GM04504 (cell line): ENCODE measurements at places on chromosomes 2 and 18.

DNA sequence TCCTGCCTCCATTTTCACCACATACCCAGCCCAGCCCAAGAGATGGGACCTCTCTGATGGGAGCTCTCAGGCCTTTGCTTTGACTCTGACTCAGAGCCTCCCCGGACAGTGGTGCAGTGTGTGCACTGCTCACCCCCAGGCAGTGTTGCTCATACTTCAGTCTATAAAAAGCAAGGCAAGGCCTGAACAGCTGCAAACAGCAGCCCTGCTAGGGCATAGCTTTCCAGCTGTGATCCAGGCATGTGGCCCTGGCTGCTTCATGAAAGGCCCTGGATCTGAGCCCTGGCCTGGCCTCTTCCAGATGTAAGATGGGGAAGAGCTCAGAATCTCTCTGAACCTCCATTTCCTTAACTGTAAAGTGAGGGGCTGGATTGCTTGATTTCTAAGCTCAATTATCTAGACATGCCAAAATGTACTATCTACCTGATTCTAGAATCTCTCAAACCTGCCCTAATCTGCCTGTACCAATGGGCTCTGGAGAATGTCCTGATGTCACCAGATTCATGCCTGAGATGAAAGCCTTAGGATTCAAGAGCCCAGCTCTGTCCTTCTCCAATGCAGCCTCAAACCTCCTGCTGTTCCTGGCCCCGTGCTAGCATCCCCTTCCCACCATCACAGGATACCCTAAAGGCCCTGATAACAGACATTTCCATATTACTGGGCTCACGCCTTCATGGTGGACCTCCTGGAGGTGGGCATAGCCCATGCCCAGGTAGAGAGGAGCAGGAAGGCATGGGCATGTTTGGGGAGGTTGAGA is 206.9 kb downstream of the ARL4C start:
- DNase-seq = peak; percentile 43

DNA sequence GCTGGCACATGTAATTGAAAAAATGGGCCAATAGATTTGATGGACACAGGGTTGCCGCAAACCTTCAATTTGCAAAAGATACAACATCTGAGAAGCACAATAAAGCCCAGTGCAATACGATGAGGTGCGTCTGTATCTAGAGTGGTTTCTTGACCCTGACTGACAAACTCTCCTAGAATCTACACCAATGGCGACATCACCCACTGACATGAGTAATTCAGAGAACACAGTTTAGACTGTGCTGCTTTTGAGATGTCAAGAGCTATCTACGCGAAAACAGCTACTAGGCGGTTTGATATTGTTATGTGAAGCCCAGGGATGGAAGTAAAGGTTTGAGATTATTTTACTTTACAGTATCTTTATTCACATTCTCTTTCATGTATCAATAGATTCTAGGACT is 104.9 kb downstream of the EIPR1 start:
- no peak for DNase-seq

DNA sequence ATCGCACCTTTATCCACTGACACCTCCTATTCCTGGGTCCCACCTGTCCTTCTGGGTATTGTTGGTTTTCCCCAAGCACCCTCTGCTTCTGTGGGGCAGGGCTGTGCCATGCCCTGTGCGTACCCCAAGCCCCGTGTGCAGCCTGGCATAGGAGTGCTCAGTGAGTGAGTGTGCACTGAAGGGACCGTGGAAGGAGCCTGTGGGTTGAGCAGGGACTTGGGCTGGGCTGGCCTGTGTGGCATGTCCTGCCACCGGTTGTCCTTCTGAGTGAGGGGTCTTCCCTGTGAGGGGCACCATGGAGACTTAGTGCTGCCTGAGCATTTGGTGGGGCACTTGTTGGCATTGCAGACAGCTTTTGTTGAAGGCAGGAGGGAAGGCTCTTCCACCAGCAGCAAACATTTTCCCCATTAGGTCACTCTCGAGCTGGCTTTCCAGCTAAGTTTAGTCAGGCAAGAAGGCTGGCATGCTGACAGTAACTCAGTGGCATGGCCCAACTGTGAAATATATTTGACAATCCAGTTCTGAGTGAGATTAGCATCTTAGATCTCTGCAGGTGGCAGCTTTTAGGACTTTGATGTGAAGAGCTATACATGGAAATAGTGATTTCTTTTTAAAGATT is 64.7 kb downstream of the LPIN1 start:
- DNase-seq = no peak

DNA sequence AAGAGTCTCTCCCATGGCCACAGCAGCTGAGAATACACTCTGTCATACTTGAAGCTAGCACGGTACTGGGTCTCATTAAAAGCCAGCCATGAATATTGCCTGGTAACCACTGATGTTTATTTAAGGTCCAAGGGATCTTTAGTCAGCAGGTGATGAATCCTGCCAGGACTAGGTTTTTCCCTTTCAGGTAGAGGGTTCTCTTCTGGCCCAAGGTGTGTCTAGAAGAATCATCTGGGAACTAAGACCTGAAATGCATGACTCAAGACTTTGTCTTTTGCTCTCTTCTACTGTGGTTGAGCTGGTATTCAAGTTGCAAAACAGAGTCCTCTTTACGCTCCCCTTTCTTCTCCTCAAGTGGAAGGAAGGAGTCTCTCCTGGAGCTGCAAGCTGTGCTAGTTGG is 400.5 kb upstream of the FSIP2 start:
- DNase-seq = no peak

- DNase-seq = no peak
Observed at GRCh38 chr2:102801858-102802699, 40.2 kb downstream of the TMEM182 start.
